ENCODE measurements at places on chromosomes 1 and 21.

GRCh38 chr1:221302810-221303209 is 423.6 kb downstream of the HLX start:
- DNase-seq = no peak

GRCh38 chr1:54109129-54110090 is 43.4 kb downstream of the CDCP2 start:
- no peak for DNase-seq

DNA sequence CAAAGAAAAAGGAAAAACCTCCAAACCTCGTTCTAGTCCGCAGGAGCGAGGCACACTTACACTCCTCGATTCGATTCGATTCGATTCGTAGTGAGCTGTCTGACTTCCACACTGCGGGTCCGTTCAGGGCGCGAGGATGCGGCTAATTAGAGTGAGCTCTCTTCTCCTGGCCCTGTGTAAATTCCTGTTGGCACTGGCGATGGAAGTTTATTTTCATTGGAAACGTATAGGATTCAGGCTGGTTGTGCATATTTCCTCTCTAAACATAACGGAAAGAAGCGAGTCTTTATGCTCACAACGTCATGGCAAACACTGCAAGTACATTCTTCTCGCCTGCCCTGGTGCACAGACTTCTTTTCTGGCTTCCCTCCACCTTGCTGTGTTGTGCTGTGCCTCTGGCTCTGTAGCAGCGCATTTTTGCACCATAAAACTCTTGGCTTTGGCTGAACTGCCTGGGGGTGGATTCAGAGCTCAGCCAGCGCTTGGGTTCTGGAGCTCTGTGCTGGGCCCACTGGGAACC is 2.7 kb downstream of the HUNK start:
- no peak for DNase-seq

DNA sequence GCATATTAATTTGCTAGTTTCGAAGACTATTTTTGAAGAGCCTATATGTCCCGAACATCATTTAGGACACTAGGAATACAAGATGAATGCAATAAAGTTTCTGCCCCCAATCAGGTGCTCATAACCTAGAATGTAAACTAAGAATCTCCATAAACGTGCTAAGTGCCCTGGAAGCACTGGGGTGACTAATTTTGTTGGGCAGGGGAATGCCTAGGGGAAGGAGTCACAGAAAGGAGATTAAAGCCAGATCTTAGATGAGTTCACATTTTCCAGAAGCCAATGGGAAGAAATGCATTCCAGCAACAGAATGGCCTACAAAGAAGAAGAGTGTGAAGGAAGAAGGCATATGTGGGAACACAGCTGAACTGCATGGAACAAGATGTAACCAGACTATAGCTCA is 19.5 kb downstream of the SCYL3 start:
- no peak for DNase-seq

- no peak for DNase-seq
These were observed 119.4 kb downstream of the SLC45A1 start for GRCh38 chr1:8437347-8437746.

- no peak for DNase-seq
These were observed 163.8 kb downstream of the COL24A1 start for GRCh38 chr1:85992791-85993190.

- DNase-seq = no peak
These were observed 54.0 kb downstream of the PIK3CD start for GRCh38 chr1:9705337-9706093.

- no peak for DNase-seq
These were observed 393.5 kb upstream of the ADGRL2 start for GRCh38 chr1:81407000-81407821.

DNA sequence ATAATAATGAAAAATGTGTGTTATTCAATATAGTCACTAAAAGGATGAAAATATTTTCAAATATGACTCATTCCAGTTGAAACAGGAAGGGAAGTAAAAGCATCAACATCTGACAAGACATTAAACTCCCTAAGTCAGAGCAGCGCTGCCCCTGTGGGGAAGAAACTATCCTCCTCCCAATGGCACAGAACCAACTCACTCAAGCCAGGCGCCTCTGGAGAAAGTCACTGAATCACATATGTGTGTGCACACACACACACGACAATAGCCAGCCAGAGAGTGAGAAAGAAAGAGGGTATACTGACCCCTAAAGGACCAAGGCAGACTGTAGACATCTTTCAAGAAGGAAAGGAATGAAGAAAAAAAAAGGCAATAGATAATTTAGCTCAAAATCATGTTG is 126.9 kb downstream of the SETD4 start:
- DNase-seq = no peak

Measured in T-helper 2 cell (primary cell).